ENCODE measurements at places on chromosomes 7 and 10.

- no peaks in the 10 kb centered on the region for H3K36me3 ChIP-seq
- DNase-seq, result peak; percentile 25
- no peak overlapping the region for H3K27ac ChIP-seq
- no peak overlapping the region for H3K4me3 ChIP-seq
Measured at GRCh38 chr7:3154881-3155494, 111.3 kb upstream of the CARD11 start.

- no peak overlapping the region for H3K4me3 ChIP-seq
- peaks cover 4% of the 10 kb centered on the region for H3K4me1 ChIP-seq
- no peaks in the 10 kb centered on the region for H3K27me3 ChIP-seq
- H3K27ac ChIP-seq, result no peak overlapping the region
- DNase-seq, result no peak
Measured at GRCh38 chr10:114357515-114357996, 46.7 kb downstream of the AFAP1L2 start.

DNA sequence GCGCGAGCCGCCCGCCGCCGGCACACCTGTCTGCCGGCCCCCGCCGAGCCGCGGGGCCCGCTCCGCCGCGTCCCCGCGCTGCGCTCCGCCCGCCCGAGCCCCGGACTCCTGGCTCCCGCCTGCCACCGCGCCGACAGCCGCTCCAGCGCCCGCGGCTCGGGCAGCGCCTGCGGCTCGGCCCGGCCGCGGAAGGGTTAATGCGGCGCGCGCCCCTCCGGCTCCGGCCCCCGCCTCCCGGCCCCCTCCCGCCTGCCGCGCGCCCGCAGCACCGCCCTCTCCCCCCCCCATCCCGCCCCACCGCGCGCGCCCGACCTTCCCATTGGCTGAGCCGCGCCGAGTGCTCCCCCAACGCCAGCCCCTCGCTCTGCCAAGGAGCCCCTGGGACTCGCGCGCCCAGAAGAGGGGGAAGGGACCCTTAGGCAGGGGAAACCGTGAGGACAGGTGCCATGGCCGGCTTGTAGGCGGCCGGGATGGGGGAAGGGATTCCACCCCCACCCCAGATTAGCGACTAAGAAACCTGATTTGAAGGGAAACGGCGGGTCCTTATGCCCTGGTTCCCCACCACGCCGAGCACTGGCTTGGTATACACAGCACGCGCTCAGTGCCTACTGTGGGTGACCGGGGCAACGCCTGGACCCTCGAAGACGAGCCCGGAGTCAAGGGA lies at the start of gene KCNH2:
Gene KCNH2, minus strand, starts transcription at position 196 of the 664 bp plus-strand sequence. CDS start 408 bp downstream, outside the sequence.
- H3K27ac ChIP-seq, result no peak within 1 kb of the TSS
- H3K4me3 ChIP-seq, result peak within 1 kb of the TSS; percentile 43
- H3K36me3 ChIP-seq, result no peaks in the 10 kb centered on the region
- no peak for DNase-seq
- H3K4me1 ChIP-seq, result peaks cover 17% of the 10 kb centered on the region

DNA sequence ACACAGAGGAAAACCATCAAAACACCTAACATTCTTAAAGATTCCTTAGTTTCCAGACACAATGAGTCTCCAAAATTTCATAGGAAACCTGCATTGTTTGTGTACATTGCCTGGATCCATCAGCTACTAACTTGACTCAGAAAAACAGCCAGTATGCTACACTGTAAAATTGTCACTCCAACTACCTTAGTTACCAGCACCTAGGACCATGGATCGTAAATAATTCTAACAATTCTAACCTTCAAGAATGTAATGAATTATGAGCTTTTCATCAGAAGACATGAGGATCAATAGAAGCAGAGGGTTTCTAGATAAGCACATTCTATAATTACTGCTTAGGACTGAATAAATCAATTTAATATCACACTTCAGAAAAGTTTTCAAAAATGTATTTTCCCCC lies 851.5 kb downstream of the SORCS1 start:
- DNase-seq, result no peak
- H3K4me3 ChIP-seq, result no peak overlapping the region
- no peaks in the 10 kb centered on the region for H3K36me3 ChIP-seq
- no peak overlapping the region for H3K27ac ChIP-seq
- H3K27me3 ChIP-seq, result no peaks in the 10 kb centered on the region

GRCh38 chr10:3708852-3709251 lies 76.2 kb downstream of the KLF6 start:
- H3K4me3 ChIP-seq, result no peak overlapping the region
- no peak for DNase-seq
- no peaks in the 10 kb centered on the region for H3K27me3 ChIP-seq

GRCh38 chr7:116843378-116843777 lies 19.0 kb upstream of the CAPZA2 start:
- no peaks in the 10 kb centered on the region for H3K27me3 ChIP-seq
- H3K27ac ChIP-seq, result no peak overlapping the region
- no peak overlapping the region for H3K4me3 ChIP-seq
- H3K36me3 ChIP-seq, result no peaks in the 10 kb centered on the region

GRCh38 chr7:84264396-84264795 lies 69.8 kb upstream of the SEMA3A start:
- H3K27ac ChIP-seq, result no peak overlapping the region
- no peaks in the 10 kb centered on the region for H3K36me3 ChIP-seq
- DNase-seq, result no peak
- no peak overlapping the region for H3K4me3 ChIP-seq

GRCh38 chr7:139620676-139621344 lies 97.3 kb downstream of the CLEC2L start:
- H3K27me3 ChIP-seq, result no peaks in the 10 kb centered on the region
- no peak for DNase-seq
- no peaks in the 10 kb centered on the region for H3K4me1 ChIP-seq
- H3K4me3 ChIP-seq, result no peak overlapping the region
- no peak overlapping the region for H3K27ac ChIP-seq

GRCh38 chr10:70053841-70054288 lies 1.2 kb downstream of the MACROH2A2 start:
- no peak for DNase-seq
- H3K4me3 ChIP-seq, result peak overlapping the region; percentile 62
- no peak overlapping the region for H3K27ac ChIP-seq
- H3K36me3 ChIP-seq, result no peaks in the 10 kb centered on the region

DNA sequence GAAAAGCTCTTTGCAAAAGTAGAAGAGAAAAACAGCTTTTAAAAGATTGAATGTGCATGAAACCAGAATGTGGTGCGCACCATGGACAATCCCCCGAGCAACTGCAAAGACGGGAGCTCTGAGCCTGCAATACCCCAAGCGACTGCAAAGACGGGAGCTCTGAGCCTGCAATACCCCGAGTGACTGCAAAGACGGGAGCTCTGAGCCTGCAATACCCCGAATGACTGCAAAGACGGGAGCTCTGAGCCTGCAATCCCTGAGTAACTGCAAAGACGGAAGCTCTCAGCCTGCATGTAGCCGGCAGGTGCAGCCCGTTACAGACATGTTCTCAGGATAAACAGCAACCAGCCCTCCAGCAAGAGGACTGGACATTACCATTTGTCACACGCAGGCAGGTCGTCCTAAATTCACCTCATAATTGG lies 6.2 kb downstream of the ZNF775 start:
- H3K36me3 ChIP-seq, result 0 out of 2 replicates have a peak, but pooled peaks cover 11% of the 10 kb centered on the region
- no peak overlapping the region for H3K4me3 ChIP-seq

GRCh38 chr7:5216931-5217330 lies 26.9 kb downstream of the WIPI2 start:
- peaks cover 15% of the 10 kb centered on the region for H3K36me3 ChIP-seq
- no peaks in the 10 kb centered on the region for H3K27me3 ChIP-seq
- no peaks in the 10 kb centered on the region for H3K4me1 ChIP-seq
- H3K27ac ChIP-seq, result no peak overlapping the region
- no peak overlapping the region for H3K4me3 ChIP-seq

- H3K27me3 ChIP-seq, result no peaks in the 10 kb centered on the region
- H3K4me1 ChIP-seq, result no peaks in the 10 kb centered on the region
- no peak overlapping the region for H3K4me3 ChIP-seq
Measured at GRCh38 chr10:64515970-64516699, 994.9 kb downstream of the REEP3 start.

GRCh38 chr10:22258471-22258870 lies 40.7 kb upstream of the EBLN1 start:
- H3K27ac ChIP-seq, result no peak overlapping the region
- H3K36me3 ChIP-seq, result no peaks in the 10 kb centered on the region
- peaks cover 7% of the 10 kb centered on the region for H3K27me3 ChIP-seq
- H3K4me3 ChIP-seq, result no peak overlapping the region

- no peaks in the 10 kb centered on the region for H3K36me3 ChIP-seq
- no peak for DNase-seq
- H3K4me3 ChIP-seq, result peak overlapping the region; percentile 87
- no peak overlapping the region for H3K27ac ChIP-seq
- H3K4me1 ChIP-seq, result peaks cover 20% of the 10 kb centered on the region
Measured at GRCh38 chr10:79070081-79070605, 1.4 kb downstream of the ZMIZ1 start.

DNA sequence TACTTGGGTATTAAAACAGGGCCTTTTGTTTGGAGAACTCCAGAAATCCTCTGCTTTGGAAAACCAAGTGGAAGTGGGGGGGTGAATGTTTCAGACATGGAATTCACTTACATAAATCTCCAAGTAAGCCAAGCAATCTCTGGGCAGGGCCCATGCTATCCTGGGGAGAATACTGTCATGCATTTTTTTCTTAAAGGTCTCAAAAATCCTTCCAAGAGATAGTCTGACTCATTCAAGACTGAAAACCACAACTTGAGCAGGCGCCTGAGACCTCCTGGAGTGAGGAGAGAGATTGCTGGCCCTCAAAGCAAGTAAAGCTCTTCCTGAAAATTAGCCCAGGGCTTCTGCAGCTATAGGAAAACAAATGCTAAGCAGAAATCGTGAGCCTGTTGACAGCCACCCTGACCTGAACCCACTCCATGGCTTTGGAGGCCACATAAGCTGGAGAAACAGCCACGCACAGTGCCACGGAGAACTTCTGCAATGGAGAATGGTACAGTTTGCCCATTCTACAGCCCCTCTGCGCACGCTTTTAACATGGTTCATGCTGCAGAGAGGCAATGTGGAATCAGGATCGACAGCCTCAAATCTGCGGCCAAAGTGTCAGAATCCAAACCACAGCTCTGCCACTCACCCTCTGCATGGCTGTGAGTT lies 203.1 kb upstream of the AUTS2 start:
- H3K27me3 ChIP-seq, result no peaks in the 10 kb centered on the region
- no peaks in the 10 kb centered on the region for H3K36me3 ChIP-seq
- H3K27ac ChIP-seq, result no peak overlapping the region

- DNase-seq, result peak; percentile 76
- H3K27me3 ChIP-seq, result no peaks in the 10 kb centered on the region
- peaks cover 5% of the 10 kb centered on the region for H3K4me1 ChIP-seq
- H3K4me3 ChIP-seq, result peak overlapping the region; percentile 23
- H3K36me3 ChIP-seq, result no peaks in the 10 kb centered on the region
Measured at GRCh38 chr10:96374985-96375830, 16.4 kb upstream of the OPALIN start.

DNA sequence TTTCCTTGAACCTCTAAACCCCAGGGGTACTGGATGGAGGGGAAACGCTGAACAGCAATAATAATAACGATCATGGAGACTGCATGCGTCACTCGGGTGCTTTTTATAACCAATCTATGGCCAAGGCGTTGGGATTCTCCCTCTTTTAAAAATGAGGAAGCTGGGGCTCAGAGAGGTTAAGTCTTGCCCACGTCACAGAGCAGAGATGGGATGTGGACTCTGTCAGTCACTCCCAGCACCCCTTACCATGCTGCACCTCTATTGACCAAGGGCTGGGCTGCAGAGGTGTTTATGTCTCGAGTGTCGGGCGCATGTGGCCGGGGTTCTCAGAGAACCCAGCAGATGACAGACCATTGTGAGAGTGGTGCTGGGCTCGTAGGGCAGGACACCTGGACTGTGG lies 129.9 kb downstream of the CDH23 start:
- peaks cover 9% of the 10 kb centered on the region for H3K4me1 ChIP-seq
- no peak overlapping the region for H3K4me3 ChIP-seq
- H3K27ac ChIP-seq, result no peak overlapping the region
- no peaks in the 10 kb centered on the region for H3K36me3 ChIP-seq
- DNase-seq, result no peak
- no peaks in the 10 kb centered on the region for H3K27me3 ChIP-seq

DNA sequence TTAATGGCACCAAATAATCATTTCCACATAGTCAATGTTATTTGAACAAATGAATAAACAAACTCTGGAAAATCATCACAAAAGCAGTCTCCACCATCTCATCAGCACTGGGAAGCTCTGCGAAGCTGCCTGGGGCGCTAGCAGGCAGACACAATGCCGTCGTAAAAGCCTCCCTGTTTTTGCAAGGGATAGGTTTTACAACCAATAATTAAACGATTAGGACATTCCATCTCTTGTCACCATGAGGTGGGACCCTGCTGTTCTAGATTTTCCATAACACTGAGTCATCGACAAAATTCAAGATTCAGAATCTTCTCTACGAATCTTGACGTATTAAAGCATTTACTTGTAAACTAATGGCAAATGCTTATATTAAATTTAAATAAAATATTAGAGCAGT lies 172.8 kb upstream of the AKR1E2 start:
- no peak overlapping the region for H3K4me3 ChIP-seq
- H3K27ac ChIP-seq, result no peak overlapping the region
- DNase-seq, result no peak
- H3K36me3 ChIP-seq, result no peaks in the 10 kb centered on the region
- no peaks in the 10 kb centered on the region for H3K27me3 ChIP-seq

DNA sequence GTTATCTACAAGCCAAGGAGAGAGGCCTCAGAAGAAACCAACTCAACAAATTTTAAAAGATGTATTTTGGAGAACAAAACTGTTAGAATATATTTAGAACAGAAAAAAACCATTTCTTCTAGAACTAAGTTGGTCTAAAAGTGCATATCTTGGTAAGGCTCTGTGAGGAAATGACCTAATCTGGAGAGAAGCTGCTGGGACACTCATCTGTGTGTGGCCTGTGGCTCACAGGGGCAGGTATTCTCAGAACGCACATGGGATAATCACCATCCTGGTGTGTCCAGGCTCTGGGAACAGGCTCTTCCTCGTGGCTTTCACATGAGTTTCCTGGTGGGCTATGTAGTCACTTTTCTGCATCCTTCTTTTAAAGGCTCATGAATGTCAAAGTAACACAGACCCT lies 38.1 kb upstream of the PRSS1 start:
- DNase-seq, result no peak
- no peak overlapping the region for H3K27ac ChIP-seq
- no peak overlapping the region for H3K4me3 ChIP-seq
- no peaks in the 10 kb centered on the region for H3K27me3 ChIP-seq
- H3K36me3 ChIP-seq, result no peaks in the 10 kb centered on the region

DNA sequence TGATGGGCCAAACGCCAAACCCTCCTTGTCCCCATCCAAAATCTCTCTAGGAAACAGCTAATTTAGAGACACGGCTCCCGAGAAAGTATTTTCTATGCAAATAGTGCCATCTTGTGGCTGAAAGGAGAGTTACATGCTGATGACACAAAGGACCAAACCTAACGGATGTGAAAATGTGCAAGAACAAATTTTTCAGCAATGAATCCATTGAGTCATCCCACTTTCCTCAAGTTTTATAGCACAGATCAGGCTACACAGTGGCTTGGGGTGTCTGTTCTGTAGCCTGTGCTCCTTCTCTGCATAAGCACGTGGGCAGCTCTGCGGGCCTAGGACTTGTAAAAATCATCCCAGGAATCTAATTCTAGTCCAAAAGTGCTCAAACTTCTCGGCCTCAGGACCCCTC lies 154.8 kb upstream of the PRR15 start:
- no peaks in the 10 kb centered on the region for H3K36me3 ChIP-seq
- no peak overlapping the region for H3K4me3 ChIP-seq
- H3K27me3 ChIP-seq, result no peaks in the 10 kb centered on the region
- H3K27ac ChIP-seq, result no peak overlapping the region
- H3K4me1 ChIP-seq, result no peaks in the 10 kb centered on the region
